CD4-positive, alpha-beta memory T cell (primary cell): ENCODE measurements at places on chromosomes 5 and 9. TPM values are rescaled to one million over a fixed set of nuclear protein-coding genes. Genes with fewer than 3 reads are reported as not detected.

ADAMTS19 gene
- not detected for total RNA-seq

GRCh38 chr9:19965336-19965735, 176.5 kb upstream of the SLC24A2 start:
- no peak for DNase-seq

DNA sequence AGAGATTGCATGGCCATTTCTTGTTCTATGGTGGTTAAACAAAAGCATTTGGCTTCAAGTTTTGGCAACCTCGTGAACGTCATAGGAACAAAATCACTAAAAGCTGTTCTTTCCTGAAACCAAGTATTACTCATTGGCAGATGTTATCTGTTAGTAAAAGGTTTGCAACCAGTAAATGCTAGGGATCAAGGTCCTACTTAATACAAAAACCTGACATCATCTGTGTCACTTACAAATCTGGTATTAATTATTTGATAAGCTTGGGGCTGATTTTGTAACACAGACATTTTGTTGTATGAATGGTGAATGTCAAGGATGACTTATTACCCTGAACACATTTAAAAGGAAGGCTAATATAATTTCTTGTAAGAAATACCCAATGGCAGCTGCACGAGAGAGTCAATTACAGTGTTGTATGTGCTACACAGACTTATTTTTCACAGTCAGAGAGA, 486.4 kb upstream of the ZNF608 start:
- DNase-seq, result no peak

- DNase-seq, result no peak
These were observed 51.7 kb downstream of the PTCH1 start for GRCh38 chr9:95465115-95465514.

PAEP gene
- not detected for total RNA-seq

DNA sequence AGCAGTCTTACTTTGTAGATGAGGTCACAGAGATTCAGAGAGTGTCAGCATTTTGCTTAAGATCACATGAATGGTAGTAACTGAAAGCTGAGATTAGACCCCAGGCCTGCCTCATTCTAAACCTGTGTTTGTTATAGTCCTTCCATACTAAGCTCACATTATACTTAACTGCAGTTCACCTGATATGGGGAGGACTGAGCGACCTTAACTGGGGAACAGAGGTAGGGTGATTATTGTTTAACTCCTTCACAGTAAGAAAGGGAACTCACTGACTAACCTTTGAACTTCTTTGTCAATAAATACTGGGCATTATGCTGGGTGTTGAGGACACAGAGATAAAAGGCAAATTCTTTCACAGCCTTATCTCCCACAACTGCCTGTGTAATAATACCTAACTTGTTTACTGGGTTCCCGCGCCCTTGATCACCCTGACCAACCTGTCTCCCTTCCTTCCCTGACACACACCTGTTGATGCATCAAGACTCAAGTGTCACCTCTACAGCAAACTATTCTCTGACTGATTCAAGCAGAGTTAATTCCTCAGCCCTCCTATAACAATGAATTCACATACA, 27.2 kb downstream of the DEPDC1B start:
- DNase-seq, result no peak

DNA sequence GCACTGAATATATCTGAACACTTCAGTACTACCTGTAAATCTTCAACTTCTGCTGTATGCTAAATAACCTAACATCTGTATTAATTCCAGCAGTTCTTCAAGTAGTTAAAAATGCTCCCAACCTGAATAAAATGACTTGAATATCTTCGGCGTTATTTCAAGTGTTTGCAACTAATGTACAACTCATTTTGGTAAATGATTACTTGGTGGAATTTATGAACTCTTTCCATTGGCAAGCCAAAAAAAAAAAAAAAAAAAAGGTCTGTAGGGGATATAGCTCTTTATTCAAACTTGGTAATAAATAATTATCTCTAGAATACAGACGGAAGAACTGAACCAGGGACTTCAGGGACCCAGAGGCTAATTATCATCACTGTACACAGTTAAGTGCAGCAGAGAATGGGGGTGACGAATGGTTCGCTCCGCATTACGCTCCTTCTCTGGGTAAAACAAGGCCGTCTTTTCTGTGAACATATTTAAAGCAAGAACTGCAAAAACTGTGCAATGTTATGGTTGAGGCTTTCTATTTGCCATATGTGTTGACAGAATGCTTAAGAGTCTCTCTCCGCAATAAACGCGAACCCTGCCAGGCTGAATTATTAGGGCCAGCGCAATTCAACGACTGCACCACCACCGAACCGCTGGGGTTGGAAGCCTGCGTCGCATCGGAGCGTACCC, 1.9 kb upstream of the ERBIN start:
- no peak for DNase-seq

DNA sequence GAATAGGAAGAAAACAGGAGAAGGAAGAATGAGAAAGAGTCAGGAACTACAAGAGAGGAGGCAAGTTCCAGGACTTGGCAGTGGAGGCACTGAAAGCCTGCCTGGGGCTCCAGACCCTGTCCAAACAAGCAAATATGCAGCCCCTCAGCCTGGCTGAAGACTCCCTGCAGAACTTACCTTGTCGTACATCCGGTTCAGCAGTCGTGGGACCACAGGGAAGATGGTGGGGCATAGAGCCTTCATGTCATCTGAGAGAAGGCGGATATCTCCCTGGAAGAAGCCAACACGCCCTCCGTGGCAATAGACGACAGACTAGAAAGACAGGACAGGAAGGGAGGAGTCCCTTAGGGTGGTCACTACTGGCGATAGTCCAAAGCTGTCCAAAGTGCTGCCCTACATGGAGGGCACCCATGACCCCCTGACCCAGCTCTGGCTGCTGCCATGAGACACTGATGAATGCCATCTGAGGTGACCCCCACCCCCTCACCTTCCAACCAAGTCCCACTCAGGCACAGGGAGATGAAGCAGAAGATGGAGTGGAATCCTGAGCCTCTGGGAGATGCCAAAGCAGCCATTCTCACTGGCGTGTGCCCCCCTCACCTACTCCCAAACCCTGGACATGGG, 27.7 kb upstream of the MEIKIN start:
- no peak for DNase-seq

DNA sequence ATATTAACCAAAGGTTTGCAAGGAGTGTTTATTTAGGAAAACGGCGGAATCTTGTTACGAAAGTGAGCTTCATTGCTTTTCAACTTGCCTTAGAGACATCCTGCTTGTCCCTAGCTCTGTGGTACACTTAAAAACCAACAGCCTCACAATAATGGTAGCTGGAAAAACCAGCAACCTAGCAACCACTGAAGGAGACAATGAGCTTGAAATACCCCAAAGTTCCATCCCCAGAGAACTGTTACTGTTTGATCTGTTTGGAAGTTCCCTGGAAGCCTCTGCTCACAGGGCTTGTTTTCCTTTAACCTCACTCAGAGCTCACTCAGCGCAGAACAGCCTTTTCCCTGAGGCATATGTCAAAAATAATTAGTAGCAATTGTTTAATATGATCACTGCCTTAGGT, 43.2 kb downstream of the SH3TC2 start:
- DNase-seq, result no peak

DNA sequence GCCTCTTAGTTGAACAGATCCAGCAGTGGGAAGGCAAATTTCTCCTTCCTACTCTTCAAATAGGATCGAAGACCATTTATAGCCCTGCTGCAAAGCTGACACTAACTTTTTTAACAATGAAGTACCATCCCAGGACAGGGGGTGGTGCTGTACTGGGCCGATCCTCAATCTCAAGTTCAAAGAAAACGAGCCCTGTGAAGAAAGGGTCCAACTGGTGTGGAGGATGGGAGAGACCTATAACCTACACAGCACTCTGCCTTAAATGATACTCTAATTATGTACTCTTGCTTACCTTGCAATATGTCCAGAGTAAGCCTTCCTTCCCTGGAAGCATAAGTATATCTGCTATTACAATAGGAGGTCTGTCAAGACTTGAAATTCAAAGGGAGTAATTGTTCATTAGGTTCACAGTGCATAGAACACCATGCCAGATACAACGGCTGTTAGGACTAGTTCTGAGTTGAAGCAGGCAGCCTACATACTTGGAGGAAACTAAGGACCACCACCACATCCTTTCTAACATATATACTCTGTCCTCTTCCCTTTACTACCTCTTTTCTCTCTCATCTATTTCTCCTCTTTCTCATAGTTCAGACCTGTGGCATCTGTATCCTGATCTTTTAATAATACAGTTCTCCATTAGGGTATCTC, 6.2 kb downstream of the ETF1 start:
- no peak for DNase-seq

MED7 gene
- total RNA-seq, result 20.3 TPM

GRCh38 chr5:89724379-89725095, 685.0 kb downstream of the CETN3 start:
- DNase-seq, result no peak

CAVIN4 gene
- 0.19 TPM for total RNA-seq

- DNase-seq, result no peak
These were observed 69.4 kb downstream of the NPR3 start for GRCh38 chr5:32780508-32780919.

GRCh38 chr9:88464851-88465250, 70.1 kb upstream of the NXNL2 start:
- no peak for DNase-seq

- no peak for DNase-seq
These were observed 33.1 kb upstream of the MVB12B start for GRCh38 chr9:126293522-126293889.

TMEM171 gene
- total RNA-seq, result 0.36 TPM
